HL-60 (cell line): ENCODE measurements at places on chromosomes 4 and X.

DNA sequence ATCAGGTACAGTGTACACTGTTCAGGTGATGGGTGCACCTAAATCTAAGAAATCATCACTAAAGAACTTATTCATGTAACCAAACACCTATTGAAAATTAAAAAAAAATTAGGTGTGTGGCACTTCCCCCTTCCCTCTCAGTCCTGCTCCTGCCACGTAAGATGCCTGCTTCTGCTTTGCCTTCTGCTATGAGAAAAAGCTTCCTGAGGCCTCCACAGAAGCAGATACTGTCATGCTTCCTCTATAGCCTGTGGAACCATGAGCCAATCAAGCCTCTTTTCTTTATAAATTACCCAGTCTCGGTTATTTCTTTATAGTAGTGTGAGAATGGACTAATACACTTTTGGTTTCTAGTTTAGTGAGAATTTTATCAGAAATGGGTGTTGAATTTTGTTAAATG, 459.8 kb upstream of the DIPK2B start:
- peak; percentile 36 for DNase-seq

DNA sequence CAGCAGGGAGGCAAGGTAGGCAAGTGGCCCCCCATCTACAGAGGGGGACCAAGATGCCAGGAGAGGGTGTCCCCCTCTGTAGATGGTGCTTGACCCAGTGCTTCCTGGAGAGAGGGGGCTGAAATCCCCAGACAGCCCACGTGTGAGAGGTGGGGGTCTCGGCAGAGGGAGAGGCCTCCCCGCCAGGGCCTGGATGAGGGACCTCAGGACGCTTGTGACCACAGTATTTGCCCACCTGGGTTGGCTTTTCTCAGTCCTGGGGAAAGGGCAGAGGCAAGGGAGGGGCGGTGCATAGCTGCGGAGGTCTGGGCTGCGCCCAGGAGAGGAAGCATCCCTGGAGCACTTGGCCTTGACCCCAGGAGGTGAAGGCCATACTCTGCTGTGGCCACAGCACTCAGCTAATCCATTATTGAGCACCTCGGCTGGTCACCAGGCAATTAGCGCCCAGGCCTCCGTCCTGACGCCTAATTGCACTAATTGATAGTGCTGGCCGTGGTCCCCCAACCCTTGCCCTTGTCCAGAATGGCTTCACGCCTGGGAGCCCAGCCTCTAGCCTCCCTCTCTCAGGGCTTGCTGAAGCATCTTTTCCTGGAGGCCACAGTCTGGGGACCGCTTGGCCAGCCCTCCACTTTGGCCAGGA, 30.7 kb downstream of the HMX1 start:
- DNase-seq = no peak

- DNase-seq = no peak
These were observed 38.0 kb upstream of the CRMP1 start for GRCh38 chr4:5930876-5931275.

GRCh38 chr4:190015538-190016368, 11.3 kb downstream of the FRG2 start:
- DNase-seq = no peak

- DNase-seq = no peak
These were observed 23.5 kb downstream of the AWAT2 start for GRCh38 chrX:70026112-70026850.

- no peak for DNase-seq
These were observed 58.4 kb upstream of the MSANTD1 start for GRCh38 chr4:3190549-3190948.

DNA sequence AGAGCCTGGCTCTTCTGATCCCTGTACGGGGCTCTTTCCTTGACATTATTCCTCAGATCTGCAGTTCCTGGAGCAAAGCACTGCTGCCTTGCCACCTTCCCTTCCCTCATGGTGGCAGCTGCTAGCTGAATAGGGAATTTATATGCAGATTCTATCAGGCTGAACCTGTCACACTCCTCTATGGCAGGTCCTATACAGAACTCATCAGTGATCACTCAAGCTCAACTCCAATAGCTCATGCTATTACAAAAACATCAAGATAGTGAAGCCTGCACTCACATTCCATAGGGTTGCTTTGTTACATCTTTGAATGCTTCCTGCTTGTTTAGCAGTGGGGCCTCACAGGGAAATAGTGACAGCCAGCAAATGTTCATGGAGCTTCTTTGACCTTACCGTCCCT, 71.7 kb downstream of the SLC2A9 start:
- no peak for DNase-seq

DNA sequence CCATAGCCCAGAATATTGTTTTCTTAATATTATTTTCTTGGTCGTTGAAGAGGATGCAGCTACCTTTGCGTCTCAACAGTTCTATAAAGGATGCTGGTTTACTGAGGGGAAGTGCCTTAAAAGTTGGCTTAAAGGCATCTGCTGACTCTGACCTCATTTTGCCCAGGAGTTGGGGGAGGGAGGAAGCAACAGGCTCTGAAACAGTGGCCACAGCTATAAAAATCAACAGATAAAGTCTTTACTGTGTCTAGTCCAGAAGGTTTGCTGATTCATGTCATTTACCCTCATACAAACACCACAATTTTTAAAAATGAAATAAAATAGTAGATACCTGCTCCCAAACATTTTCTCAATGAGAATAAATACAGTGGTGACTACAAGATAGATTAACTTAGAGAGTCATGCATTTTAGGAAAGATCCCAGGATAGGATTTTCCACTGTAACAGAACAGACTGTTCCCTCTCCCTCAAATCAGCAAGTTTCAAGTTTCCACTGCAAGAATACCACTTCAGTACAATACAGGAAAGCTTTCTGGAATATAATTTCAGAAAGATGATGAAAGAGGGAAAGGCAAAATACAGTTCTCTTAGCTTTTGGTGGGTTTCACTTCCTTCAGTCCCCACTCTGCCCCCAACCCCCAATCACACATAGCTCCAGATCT, 1.9 kb downstream of the PHKA1 start:
- DNase-seq = no peak

DNA sequence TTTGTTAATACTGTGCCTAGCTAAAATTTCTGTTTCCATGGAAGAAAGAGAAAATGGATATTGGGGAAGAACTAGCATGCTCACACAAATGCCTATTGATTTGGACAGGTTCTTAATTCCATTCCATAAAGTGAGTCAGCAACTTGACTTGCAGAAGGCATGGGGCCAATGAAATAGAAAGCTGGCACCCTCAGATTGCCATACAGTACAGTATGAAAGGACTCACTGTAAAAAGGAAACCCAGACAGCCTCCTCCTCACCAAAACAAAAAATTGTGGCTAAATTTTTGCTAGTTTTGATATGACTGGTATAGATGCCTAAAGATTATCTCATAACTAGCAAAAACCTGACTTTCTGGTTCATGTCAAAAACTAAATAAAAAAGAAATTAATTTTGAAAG, 11.2 kb upstream of the TAB3 start:
- DNase-seq = no peak

GRCh38 chrX:132406106-132406505, 82.7 kb downstream of the MBNL3 start:
- DNase-seq = no peak

GRCh38 chrX:120795301-120795700, 80.4 kb downstream of the CT47B1 start:
- DNase-seq = no peak

DNA sequence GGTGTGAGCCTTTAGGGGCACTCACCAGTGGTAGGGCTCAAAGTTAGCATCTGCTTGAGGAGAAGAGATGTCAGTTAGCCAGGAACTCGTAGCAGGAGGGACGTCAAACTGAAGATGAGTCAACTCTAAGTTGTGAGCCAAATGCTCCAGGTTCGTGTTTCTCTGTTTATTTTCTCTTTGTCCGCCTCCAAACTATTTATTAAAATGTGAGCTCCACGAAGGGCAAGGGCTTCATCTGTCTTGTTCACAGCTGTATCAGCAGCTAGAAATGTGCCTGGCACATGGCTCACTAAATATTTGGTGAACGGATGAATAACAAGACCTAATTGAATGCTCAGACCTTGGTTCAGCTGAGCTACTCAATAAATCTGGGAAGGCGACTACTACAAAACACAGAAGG, 248.9 kb downstream of the BCOR start:
- no peak for DNase-seq
